ENCODE measurements at places on chromosomes 13 and 19. TPM values are rescaled to one million over a fixed set of nuclear protein-coding genes. Genes with fewer than 3 reads are reported as not detected.
A peak's percentile ranks its signal among the peaks of the same experiment; 100 is the strongest.

DNA sequence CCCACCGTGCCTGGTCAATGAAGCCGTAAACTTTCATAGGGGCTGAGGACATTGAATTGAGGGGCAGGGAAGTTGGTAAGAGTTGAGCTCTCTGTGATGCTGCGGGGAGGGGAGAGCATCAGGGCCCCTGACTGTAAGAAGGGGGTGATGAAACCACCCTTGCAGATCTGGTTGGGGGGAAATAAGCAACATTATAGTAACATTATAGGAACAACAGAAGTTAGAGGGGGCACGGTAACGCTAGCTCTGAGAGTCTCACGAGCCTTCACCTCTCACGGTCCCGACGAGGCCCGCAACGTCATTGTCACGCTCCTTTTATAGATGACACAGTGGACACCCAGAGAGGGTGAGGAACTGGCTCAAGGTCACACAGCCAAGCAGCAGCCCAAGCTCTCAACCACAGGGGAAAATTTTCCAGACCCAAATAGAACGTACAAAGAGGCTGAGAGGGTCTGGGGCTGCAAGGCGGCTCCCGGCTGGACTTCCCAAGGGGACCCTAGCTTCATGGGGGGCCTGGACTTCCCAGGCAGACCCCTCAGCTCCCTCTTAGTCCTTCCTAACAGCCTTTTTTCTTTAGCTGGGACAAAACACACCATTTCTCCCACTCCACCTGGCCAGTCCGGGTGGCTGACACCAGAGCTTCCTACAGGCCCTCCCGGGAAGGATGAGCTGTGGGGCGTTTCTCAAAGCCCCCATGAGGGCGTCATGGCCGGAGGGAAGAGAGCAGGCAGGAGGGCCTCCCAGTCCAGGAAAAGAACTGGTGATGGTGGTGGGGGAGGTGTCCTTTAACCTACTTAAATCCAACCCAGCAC lies 4.1 kb downstream of the TLE5 start:
- no peak for DNase-seq

GRCh38 chr19:56474308-56474707 lies 2.8 kb downstream of the ZNF667 start:
- DNase-seq, result no peak

- no peak for DNase-seq
Measured at GRCh38 chr13:99197117-99197651, 3.5 kb upstream of the UBAC2 start.

GRCh38 chr19:29878973-29879654 lies 62.9 kb upstream of the URI1 start:
- peak; percentile 96 for DNase-seq

DNA sequence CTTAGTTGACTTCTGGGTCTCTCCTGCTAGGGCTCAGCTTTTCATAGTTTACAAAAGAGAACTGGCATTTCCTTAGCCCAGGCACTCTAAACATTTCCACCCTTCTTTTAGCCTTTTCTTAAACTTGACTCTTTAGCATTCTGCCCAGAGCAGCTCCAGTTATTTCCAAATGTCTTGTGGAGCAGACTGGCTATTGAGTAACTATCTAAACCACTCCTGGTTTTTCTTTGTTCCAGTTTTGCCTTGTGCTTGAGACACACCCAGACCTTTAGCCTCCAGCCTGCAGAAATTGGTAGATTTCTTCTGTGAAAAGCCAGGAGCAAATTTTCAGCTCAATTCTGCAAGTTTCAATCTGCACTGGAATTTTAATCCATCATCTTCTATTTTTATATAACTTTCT lies 1813.1 kb downstream of the OLFM4 start:
- DNase-seq, result no peak

- DNase-seq, result no peak
Measured at GRCh38 chr13:64438084-64438483, 2792.1 kb downstream of the PCDH9 start.

- DNase-seq, result no peak
Measured at GRCh38 chr13:107743100-107743499, 472.2 kb downstream of the LIG4 start.

DNA sequence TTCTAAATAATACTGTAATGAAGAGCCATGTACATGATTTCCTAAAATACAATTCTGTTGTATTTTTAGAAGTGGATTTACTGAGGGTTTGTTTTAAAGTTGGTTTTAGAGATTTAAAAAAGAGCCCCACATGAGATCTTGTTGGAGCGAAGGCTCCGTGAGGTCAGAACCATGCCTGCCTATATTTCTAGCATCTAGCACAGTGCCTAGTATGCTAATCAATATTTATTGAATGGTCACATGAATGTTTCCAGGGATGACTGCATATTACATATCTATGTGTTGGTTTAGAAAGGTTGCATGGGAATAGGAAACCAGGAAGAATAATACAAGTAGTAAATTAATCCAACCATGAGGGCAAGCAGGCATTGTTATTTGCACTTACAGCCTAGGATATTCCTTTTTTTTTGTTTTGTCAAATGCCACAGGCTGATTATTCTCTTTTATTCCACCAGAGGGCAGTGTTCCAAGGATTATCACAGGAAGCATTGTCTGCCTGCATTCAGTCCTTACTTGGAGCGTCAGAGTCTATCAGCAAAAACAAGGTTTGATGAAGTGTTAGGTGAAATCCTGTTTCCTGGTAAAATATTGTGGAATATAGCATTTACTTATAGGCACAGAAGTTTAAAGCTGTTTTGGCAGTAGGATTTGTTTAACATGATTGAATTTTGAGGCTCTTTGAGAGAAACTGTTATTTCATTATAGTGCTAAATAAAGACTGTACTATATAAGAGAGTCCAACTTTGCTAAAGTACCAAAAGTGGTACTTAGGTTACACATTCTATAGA lies 46.8 kb downstream of the COG3 start:
- no peak for DNase-seq

DNA sequence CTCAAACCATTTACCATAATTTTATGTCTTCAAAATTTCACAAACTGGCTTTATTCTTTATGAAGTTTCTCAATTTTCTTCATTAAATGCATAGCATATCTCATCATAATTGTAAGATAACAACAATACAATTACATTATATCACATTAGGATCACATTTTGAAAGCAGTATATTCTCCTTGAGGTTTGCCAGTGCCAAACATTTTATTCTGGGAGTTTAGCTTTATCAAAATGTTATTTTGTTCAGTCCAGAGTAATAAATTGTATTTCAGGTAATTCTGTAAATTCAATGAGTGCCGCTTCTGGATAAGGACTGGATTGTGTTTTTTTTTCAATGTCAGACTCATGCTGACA lies 234.6 kb upstream of the MIR17HG start:
- no peak for DNase-seq

DNA sequence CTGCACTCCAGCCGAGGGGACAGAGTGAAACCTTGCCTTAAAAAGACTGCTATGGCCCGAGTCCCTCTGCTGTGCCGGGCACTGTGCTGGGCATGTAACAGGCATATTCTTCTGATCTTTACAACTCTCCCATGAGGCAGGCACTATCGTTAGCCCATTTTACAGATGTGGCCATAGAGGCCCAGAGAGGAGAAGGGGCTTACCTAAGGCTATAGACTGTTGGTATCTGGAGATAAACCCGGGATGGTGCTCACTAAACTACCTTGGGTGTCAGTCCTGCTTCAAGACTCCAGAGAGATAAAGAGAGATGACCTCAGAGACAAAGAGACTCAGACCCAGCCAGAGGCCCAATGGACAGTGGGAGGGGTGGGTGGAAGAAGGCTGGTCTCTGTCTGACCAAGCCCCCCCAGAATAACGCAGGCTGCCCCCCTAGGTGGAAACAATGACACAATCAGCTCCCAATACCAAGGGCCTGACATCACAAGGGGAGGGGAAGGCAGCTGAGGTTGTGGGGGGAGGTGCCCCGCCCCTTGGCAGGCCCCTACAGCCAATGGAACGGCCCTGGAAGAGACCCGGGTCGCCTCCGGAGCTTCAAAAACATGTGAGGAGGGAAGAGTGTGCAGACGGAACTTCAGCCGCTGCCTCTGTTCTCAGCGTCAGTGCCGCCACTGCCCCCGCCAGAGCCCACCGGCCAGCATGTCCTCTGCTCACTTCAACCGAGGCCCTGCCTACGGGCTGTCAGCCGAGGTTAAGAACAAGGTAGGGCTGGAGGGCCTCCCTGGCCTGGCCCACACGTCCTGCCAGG lies at the start of gene CNN1:
Gene CNN1 (plus strand): TSS at position 620 of the 805 bp plus-strand sequence. CDS start 77 bp downstream, at position 697.
- peak; percentile 41 for DNase-seq

Gene TNPO2
- total RNA-seq, result 84.5 TPM

Gene JAK3
- not detected for total RNA-seq

Gene CD37
- not detected for total RNA-seq

Gene FOXA3
- not detected for total RNA-seq

Gene MEIS3
- 0.56 TPM for total RNA-seq
